Stimulated activated CD4-positive, alpha-beta T cell treated with anti-CD3 and anti-CD28 coated beads, TNF-alpha, amount 100 ng/mL, for 4 hours (primary cell): ENCODE measurements at places on chromosomes 3 and 15.

- DNase-seq: no peak
Observed at GRCh38 chr3:181457190-181457589, 254.5 kb upstream of the SOX2 start.

- no peak for DNase-seq
Observed at GRCh38 chr3:177358091-177358976, 161.1 kb upstream of the TBL1XR1 start.

DNA sequence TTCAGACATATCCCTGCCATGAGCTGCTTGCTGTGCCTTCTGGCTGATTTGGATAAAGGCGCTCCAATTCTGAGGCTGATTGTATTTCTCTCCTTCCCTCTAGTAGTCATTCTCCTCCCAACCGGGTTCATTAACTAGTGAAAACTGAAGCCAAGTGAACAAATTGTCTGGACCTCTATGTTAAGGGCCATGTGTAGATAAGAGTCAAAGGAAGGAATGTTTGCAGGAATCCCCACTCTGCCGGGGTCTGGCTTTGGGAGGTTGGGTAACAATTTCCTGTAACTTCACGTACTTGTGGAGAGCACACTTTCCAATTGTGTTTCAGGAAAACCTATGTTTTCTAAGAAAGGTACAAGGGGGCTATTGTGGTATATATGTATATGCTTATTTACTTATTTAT, 38.2 kb upstream of the SUCLG2 start:
- DNase-seq: no peak

DNA sequence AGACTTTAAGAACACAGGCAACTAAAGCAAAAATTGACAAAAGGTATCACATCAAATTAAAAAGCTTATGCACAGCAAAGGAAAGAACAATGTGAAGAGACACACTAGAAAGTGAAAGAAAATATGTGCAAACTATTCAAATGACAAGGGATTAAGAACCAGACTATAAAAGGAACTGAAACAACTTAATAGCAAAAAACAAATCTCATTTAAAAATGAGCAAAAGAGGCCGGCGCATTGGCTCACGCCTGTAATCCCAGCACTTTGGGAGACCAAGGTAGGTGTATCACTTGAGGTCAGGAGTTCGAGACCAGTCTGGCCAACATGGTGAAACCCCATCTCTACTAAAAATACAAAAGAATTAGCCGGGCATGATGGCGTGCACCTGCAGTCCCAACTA, 14.4 kb downstream of the NGLY1 start:
- DNase-seq: no peak

DNA sequence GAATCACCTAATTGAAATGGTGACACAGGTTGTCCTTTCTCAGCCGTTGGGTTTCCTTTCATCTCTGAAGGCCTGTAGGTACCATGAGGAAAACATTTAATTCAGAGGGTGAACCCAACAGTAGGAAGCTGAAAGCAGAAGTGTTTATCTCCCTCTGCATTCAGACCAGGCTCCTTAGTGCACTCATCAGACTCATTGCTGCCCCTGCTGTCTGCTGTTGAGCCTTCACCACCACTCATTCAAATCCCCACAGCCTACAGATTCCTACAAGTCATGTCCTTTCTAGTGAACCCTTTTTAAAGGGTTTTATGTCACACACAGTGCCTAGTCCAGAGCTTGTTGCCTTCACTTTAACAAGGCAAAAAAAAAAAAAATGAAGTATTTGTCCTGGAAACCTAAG, 13.4 kb downstream of the WDR48 start:
- DNase-seq: no peak

DNA sequence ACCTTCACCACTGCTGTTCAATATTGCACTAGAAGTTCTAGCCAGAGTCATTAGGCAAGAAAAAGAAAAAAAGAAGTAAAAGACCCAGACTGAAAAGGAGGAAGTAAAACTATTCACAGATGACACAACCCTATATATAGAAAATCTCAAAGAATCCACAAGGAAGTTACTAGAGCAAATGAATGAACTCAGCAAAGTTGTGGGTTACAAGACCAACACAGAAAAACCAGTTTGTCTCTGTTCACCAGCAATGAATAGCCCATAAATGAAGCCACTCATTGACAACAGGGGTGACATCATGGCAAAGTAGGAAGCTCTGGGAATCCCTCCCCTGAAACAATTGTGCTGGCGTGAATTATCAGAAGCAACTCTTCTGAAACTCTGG, 4.6 kb downstream of the CFAP100 start:
- no peak for DNase-seq

- DNase-seq: no peak
Observed at GRCh38 chr3:14906355-14906971, 40.9 kb upstream of the NR2C2 start.

DNA sequence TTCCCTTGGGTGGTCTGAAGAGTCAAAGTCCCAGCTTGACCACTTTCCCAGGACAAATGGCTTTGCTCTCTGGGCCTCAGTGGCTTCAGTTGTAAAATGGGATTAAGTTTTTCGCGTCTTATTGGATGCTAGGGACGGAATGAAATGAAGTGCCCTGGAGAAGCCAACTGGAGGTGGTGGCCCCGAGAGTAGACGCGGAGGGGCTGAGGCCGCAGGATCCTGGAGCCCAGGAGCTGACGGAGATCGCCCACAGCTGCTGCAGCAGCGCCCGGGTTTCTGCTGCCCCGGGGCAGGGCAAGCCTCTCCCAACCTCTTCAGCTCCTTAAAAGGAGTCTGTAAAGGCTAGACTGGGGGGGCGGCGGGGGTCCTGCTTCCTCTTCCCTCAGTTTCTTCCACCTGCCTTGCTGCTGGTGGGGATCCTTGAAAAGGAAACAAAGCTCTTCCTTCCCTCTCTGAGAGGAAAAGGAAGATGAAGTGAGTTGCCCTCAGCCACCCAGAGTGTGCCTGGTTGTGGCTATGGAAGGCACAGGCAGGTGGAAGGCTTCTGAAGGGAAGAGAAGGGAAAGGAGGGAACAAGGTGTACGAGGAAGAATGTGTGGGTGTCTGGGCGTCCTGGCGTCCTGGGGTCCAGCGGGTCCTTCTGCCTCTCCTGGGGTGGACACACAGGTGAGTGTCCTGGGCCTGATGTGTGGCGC, 967 bp upstream of the BNC1 start:
- DNase-seq: no peak

DNA sequence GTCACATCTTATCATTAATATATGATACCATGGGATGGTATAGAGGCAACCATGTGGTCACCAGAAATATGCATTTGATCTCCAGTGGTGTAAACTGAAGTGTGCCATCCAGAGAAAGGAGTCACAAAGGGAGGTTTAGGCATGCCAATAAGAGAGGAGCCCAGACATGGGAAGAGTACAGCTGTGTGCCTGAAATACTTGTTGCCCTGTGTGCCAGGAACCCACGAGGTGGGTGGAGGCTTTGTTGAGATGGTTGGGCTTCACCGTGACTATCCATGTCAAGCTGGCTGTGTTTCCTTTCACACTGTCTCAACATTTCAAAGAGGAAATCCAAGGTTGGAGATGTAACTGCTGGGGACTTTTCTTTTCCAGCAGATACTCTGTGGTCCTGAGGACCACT, 43.5 kb downstream of the CACNA2D3 start:
- DNase-seq: no peak

- no peak for DNase-seq
Observed at GRCh38 chr3:113698956-113699355, 2.5 kb upstream of the USF3 start.

DNA sequence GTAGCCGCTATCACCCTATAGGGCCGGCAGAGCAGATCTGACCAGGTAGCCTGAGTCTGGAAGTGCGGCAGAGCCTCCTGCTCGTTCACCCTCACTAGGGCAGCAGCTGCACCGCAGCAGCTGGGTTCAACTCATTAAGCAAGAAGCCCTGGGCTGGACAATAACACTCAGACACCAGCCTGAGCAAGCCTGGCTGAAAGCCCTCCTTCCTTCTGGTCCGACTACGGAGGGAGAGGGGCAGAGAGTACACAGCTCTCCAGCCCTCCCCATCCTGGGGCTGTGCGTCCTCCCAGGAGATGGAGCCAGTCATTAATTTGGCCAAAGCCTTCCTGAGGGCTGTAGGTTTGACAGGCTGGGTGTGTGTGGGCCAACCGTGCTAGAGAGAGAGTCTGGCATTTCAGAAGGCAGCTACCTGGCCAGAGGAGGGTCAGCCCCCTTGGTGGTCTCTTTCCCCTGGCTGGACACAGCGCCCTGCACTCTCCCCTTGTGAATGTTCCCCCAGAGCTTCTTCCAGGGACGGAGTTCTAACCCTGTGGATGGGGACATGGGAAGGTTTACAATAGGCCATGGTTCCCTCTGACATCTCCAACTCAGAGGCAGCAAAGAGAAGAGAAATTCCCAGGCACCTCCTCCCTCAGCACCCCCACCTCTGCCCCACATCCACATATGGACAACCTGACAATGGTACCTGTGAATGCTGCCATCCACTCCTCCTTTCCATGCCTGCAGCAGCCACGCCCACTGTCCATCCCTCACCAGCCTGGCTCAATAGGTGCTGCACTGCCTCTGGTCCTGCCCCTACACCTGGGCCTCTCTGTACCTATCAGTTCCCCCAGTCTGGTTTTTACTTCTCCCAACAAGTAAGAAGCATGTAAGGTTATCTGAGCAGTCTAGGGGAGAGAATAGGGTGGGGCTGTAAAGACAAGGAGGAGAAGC, 6.5 kb downstream of the CHRNB4 start:
- no peak for DNase-seq

DNA sequence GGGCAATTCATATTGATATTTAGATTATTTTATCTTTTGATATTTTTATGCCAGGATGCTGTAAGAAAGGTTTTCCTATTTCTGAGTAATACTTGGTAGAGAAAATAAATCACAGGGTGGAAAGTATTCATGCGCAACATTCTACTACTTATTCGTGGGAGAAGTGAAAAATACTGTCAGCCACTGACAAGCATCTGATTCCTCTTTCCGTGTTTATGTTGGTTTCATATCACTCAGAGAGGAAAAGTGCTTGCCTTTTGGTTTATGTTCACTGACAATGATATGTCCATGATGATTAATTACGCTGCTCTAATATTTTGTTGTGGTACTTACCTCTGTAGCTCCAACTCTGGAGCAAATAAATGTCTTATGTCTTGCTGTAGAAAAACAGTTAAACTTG, 429.4 kb downstream of the EDEM1 start:
- no peak for DNase-seq

DNA sequence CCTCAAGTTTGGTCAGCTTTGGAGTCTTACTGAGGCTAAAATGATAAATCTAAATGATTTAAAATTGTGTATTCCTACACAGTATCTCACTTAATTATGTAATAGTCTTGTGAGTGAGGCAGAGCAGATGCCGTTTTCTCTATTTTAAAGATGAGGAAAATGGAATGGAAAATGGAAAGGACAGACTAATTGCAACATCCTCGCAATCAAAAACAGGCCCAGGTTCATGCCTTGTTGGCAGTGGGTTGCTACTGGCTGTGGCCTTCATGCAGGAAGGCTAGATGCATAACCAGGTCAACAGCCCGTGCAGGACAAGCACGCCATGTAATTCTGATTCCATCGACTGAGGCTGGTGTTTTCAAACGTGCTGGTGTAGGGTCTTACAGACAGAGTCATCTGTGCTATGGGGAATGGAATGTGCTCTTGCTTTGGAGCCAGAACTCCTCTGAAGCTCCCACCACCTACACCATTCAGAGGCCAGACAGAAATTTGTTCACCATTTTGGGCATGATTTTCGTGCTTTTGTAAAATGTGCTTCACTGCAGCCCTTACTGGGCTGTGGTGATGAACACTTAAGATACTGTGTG, 37.9 kb downstream of the MLH1 start:
- DNase-seq: no peak

GRCh38 chr15:40762919-40763800, 708 bp upstream of the GCHFR start:
- no peak for DNase-seq

GRCh38 chr3:184791171-184791570, 20.8 kb upstream of the VPS8 start:
- DNase-seq: no peak

DNA sequence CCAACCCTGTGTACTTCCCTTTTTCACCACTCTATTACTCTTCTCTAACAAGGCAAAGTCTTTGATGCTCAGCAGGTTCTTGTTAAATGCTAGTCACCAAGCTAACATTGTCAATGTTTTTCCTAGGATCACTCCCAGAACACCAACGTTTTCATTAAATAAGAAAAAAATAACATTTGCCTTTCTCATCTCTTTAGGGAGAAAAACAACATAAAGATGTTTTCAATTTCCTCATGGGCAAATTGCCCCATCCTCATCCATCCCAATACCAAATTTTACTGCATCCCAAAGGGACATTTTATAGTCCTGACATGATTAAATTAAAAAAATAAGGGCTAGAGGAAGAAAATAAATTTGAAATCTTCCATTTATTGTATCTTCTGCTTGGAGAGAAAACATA, 106.5 kb downstream of the SUCNR1 start:
- no peak for DNase-seq

DNA sequence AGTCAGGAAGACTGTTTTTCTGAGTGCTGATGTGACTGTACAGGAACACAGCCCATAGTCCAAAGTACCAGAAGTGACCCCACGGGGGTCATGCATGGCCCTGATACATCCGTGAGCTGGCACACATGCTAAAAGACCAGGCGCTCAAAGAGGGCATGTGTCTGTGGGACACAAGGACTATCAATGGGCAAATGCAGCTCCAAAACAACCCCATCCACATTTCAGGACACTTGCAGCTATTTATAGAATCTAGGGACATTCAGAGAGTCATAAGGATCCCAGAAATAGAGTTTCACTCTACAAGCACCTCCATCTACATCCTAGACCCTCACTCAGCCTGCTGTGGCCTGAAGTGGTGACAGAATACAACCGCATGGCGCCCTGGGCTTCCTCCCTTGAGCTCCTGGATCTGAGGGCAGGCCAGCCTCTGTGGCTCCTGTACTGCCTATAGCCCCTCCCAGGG, 17.0 kb downstream of the SLC25A20 start:
- DNase-seq: no peak

DNA sequence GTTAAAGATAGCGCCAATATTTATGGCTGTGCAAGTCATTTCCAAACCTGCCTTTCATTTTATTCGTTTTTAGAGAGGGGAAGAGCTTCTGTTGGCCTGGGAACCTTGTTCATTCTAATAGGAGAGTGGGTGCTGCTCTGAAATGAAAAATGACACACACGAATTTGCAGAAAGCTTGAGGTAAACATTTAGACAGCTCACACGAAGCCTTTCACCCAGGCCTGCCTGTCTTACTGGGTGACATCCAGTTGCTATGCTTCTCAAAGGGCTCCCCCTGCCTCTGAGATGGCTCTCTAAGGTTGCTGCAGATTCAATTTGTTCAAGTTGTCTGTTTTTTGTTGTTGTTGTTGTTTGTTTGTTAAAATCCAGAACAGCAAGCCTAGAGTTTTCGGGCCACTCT, 18.2 kb downstream of the PEX5L start:
- no peak for DNase-seq

GRCh38 chr15:71588746-71589145, 221.6 kb upstream of the NR2E3 start:
- DNase-seq: no peak

DNA sequence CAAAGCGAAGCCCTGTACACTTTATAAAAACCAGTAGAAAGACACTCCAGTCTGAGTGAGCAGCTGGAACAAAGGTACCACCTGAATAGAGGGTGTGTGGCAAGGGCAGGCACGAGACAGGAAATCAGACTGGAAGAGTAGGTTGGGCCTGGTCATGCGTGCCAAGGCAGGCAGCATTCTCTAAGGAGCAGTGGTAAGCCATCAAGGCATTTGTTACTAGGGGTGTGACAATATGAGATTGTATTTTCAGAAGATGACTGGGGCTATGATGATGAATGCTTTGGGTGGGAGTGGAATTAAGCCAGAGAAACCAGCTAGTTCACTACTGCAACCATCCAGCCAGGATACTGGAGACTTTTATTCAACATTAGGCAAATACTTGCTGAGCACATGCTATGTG, 5.0 kb downstream of the JMJD7 start:
- no peak for DNase-seq
